NCI-H524 treated with DMSO at 0.1 percent for 48 hours (cell line): ENCODE measurements at places on chromosomes 7 and 10.

GRCh38 chr10:133530506-133530905 lies 3.3 kb downstream of the CYP2E1 start:
- no peak for DNase-seq

DNA sequence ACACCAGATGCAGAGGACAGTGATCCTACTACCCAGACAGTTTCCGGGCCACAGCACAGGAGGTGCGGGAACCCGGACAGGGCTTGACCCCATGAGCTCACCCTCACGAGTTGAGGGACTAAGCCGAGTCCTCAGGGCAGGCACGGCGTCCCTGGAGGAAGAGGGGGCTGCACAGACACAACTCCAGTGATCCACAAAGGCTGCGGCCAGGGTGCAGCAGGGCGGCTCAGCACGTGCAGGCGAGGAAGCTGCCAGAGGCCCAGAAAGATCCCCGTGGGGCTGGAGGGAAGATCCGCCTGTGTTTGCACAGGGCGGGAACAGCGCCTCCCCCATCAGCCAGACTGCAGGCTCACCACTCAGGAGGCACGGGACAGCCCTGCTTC lies 45.9 kb upstream of the TMEM72 start:
- no peak for DNase-seq

DNA sequence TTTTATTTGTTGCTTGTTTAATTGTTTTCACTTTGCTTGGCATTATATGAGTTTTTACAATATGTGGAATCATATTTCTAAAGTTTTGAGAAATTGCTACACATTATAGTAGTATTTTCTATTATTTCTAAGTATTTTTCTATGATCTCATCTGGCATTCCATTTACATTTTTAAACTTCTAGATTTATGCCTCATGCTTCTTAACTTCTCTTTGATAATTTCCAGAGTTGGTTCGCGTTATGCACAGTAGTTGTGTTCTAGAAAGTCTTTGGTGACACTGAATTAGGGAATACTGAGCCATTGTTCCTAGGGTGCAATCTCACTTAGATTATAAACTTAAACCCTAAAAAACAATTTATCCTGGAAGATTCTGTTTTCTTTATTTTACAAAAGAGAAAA lies 129.2 kb downstream of the GNAI1 start:
- DNase-seq, result no peak

DNA sequence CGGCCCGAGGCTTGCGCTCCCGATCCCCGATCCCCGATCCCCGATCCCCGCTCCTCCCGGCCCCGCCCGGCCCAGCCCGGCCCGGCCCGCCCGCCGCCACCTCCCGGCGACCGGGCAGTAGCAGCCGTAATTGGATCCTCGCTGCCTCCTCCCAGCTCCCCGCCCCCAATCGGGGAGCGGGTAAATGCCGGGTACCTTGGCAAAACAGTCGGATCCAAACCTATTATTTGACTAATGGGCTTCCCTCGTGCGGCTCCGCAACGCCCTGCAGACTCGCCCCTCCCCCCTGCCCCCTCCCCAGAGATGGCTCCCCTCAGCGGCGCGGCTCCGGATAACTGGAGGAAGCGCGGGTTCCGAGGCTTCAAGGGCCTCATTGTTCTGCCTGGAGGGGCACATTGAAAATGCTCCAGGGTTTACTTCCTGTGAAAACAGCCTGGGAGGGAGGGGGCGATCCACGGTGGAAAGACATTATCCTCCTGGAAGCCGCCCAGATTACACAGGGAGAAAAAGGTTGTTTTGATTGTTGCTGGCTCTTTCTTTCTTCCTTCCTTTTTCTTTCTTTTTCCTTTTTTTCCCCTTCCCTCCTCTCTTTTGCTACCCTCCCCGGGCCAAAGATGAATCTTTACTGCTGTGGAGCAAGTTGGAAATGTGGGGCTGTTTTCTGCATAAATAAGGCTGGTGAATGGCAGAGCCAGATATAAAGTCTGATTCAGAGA lies 94.7 kb upstream of the ZMIZ1 start:
- peak; percentile 28 for DNase-seq

GRCh38 chr7:66205741-66206090 lies 582 bp downstream of the TPST1 start:
- no peak for DNase-seq

DNA sequence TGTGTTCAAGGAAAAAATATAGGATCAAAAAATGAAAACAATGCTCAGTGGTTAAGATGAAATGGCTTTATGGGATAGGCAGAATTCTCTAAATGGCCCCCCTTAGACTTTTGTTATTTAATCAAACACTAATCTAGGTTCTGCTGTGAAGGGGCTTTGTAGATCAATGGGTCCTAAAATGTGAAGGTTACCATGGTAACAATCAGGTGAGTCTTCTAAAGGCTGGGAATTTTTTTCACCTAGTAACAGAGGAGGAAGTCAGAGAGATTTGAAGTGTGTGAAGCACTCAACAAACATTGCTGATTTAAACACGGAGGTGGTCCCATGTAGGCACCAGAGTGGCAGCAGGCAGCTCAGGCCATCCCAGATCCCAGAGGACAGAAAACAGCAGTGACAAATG lies 11.1 kb downstream of the OR2A14 start:
- no peak for DNase-seq

- DNase-seq, result no peak
Measured at GRCh38 chr7:2403014-2403717, at the start of gene CHST12. Gene CHST12 (plus strand): TSS chr7:2403611. CDS start chr7:2432640, 29,029 bp downstream.

DNA sequence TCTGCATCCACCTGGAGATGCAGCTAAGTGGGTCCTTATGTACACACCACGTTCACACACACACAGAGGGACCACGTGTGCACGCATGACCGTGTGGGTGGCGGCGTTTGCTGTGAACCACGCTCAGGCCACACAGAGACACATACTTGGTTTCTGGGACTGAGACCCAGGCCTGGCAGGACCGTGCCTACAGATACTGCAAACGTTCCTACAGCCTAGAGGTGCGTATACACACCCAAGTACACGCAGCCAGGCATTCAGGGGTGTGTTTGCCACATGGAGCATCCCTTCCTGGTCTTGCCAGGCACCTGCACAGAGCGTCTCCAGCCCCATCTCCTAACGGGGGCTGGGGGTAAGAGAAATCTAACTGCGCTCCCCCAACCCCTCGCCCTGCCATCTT lies 49.0 kb upstream of the GTF2IRD1 start:
- DNase-seq, result no peak

GRCh38 chr10:4046030-4046429 lies 261.0 kb upstream of the KLF6 start:
- DNase-seq, result no peak

- no peak for DNase-seq
Measured at GRCh38 chr10:36577126-36577525, 548.3 kb upstream of the ANKRD30A start.

DNA sequence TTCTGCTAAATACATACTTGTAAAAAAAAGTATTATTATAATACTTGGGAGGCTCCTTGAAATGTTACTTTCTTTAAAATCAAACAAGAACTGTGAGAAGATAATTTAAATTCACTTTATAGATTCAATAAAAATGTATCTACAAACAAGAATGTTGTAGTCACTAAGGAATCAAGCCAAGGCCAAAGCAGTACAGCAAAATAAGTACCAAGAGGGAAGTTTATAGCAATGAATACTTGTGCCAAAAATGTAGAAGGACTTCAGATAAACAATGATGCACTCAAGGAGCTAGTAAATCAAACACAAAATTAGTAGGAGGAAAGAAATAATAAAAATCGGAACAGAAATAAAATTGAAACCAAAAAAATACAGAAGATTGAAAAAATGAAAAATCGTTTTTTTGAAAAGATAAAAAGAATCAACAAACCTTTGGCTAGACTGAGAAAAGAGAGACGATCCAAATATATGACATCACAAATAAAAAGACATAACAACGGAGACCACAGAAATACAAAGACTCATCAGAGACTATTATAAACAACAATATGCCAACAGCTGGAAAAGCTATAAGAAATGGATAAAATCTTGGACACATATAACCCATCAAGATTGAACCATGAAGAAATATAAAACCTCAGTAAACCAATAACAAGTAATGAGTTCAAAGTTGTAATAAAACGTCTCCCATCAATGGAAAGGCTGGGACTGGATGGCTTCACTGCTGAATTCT lies 286.0 kb upstream of the TMEM229A start:
- no peak for DNase-seq

DNA sequence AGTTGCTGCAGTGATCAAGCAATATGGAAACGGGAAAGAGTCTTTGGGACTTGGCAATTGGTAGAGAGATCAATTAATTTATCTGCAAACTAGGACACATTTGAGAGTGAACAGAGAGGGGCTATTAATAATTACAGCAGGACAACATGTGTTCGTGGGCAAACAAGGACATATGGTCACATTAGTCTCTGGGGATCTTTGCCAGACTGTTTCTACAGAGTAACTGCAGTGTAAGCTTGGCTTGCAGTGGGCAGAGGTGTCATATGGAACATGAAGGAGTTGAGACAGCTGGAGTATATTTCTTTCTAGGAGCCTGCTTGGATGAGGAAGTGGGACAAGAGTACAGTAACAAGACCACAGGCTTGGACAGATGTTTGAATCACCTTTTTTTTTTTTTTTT lies 232.1 kb upstream of the LYZL1 start:
- peak; percentile 83 for DNase-seq

GRCh38 chr7:13897819-13898218 lies 91.6 kb downstream of the ETV1 start:
- no peak for DNase-seq

- DNase-seq, result no peak
Measured at GRCh38 chr7:9488555-9488954, 1055.1 kb downstream of the NXPH1 start.
